Type B pancreatic cell (in vitro differentiated cells): ENCODE measurements at places on chromosomes 3 and 15. TPM values are rescaled to one million over a fixed set of nuclear protein-coding genes. Genes with fewer than 3 reads are reported as not detected.

EIF2A gene
- total RNA-seq, result 56.1 and 58.3 TPM in 2 replicates

SEMA3G gene
- 0.45 and 0.77 TPM in 2 replicates for total RNA-seq

HAPLN3 gene
- 3.2 and 10.4 TPM in 2 replicates for total RNA-seq

ALDH1A2 gene
- total RNA-seq, result 10.4 and 38.3 TPM in 2 replicates

NFKBIZ gene
- total RNA-seq, result 54.1 and 87.6 TPM in 2 replicates

CSPG5 gene
- total RNA-seq, result 1.2 and 2.1 TPM in 2 replicates
